Amniotic stem cell (primary cell): ENCODE measurements at places on chromosomes 16 and 17.

DNA sequence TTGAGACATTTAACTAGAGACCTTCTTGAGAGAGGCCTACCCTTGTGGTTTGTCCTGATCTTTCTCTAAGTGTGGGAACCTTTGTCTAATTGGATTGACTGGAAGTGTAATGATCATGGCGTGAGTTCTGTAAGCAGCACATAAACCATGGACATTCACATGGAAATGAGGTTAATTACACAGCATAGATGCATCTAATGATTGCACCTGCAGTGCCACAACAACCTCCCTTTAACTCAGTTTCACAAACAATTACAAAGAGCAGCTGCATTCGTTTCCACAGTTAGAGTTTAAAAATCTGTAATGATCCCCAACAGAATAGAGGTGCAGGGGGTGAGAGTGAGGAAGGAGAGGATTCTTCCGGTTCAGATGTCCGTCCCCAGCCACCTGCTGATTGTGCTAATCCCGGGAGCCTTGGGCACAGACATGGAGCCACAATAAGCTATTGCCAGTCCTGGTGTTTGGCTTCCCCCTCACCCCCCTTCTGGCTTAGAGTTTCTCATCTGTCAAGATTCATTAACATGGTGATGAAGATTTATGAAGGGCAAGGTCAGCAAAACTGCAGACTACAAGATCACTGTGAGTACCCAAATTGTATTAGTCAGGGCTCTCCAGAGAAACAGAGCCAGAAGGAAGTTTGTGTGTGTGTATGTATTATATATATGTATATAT lies 659.2 kb upstream of the SOX9 start:
- DNase-seq: no peak

- DNase-seq: no peak
These were observed 3.4 kb downstream of the LYRM1 start for GRCh38 chr16:20903899-20904506.

DNA sequence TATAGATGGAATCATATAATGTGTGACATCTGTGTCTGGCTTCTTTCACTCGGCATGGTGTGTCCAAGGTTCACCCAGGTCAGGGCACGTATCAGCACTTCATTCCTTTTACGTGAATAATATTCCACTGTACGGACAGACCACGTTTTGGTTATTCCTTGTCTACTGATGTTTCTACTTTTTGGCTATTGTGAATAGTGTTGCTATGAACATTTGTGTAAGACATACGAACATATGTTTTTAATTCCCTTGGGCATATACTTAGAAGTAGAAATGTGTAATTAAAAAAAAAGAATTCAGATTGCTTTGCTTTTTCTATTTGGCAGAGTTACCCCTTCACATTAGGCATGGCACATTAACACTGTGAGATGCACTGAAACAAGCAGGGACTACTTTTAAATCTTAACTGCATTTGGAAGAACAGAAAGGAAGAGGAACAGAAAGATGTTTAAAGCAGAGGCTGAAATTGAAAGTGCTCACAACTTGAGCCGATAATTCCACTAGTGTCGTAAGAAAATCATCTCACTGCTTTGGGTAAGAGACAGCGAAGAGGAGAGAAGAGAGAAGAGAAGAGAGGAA lies 105.3 kb downstream of the VPS53 start:
- DNase-seq: no peak

GRCh38 chr16:46836534-46837530 lies 5.9 kb upstream of the C16orf87 start:
- DNase-seq: no peak

DNA sequence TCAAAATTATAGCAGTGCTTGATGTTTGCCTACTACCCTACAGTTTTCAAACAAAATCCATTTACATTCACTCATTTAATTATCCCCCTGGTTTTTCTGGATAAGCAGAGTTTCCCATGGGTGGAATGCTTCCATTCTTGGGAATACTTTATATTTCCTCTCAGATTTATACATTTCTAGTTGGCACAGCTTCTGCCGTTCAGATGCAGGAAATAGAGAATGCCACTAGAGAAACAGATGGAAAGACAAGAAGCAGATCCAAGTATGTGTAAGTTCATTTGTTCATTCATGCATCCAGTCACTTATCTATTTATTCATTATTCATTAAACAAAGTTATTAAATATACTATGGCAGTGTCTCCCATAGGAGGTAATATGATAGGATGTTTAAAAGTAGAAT lies 65.0 kb upstream of the CACNG5 start:
- no peak for DNase-seq

DNA sequence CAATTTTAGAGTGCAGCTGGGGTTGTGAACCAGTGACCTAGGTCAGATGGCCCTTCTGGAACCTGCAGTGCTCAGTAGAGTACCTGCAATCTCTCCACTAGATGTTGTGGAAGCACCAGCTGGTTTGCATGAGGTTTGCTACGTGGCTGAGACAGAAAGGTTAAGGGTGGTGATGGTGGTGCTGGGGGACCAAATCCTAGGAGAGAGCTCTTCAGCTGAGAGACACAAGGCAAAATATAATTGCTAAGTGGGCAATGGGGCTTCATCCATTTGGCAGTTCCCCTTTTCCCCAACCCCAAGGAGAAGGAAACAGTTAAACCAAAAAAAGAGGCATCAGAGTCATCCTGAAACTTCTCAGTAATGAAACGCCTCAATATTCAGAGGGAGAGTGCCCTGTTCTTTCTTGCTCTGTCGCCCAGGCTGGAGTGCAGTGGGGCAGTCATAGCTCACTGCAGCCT lies 13.9 kb downstream of the ITPRIPL2 start:
- DNase-seq: no peak

DNA sequence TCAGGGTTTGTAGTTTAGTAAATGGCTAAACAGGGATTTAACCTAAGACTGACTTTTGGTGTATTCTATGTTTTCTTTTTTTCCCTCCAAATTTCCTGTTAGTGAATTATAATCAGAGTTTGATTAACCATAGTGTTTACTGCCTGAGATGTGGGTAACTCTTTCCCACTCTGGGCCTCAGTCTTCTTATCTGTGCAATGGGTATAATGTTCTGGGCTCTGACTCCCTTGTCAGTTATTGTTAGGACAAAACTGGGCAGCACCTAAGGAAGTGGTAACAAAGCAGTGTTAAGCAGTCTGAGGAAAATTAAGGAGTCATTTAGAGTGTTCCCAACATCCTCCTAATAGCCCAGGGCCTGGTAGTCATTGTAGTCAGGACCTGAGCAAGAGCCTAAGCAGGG lies 206.4 kb upstream of the N4BP1 start:
- no peak for DNase-seq

DNA sequence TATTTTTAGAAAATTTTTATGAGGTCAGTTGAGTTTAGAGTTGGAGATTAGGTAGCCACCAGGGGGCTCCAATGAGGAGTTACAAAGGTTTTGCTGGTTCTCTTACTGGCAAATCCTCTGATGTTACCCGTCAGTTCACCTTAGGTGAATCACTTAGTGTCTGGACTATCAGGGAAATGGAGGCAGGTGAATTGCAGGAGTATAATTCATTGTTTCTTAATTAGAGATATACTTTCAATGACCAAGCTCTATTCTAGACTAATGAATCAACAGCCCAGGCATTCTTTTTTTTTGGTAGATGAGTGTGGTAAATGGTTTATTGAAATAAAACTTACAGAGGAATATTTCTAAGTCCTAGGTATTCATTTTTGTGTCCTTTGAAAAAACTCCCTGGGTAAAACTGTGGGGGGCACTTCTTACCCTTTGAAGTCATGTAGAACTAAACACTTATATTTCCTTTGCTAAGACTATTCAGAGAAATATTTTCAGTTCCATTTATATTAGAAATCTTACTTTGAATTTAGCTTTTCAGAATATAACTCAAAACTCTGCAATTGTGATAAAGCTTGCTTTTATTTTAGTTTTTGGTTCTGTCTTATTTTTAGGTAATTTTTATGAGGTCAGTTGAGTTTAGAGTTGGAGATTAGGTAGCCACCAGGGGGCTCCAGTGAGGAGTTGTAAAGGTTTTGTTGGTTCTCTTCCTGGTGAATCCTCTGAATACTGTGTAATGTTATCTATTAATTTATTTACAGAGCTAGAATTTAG lies 17.7 kb downstream of the PSMD11 start:
- no peak for DNase-seq

DNA sequence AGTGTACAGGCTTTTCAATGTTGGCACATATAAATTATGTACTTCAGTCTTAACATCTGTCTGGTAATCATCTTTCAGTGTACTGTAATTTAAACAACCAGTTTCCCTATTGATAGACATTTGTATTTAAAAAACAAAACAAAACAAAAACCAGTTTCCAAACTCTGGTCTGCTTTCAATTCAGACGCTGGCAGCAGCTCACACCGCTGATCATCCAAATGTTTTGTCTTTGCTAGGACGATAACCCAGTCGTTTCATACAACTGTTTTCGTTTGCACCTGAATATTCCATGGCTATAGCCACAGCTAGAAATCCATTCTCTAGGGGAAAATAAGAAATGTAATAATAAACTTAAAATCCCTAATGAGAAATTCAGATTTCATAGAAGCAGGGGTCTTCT lies 47.8 kb downstream of the RBFOX1 start:
- no peak for DNase-seq

DNA sequence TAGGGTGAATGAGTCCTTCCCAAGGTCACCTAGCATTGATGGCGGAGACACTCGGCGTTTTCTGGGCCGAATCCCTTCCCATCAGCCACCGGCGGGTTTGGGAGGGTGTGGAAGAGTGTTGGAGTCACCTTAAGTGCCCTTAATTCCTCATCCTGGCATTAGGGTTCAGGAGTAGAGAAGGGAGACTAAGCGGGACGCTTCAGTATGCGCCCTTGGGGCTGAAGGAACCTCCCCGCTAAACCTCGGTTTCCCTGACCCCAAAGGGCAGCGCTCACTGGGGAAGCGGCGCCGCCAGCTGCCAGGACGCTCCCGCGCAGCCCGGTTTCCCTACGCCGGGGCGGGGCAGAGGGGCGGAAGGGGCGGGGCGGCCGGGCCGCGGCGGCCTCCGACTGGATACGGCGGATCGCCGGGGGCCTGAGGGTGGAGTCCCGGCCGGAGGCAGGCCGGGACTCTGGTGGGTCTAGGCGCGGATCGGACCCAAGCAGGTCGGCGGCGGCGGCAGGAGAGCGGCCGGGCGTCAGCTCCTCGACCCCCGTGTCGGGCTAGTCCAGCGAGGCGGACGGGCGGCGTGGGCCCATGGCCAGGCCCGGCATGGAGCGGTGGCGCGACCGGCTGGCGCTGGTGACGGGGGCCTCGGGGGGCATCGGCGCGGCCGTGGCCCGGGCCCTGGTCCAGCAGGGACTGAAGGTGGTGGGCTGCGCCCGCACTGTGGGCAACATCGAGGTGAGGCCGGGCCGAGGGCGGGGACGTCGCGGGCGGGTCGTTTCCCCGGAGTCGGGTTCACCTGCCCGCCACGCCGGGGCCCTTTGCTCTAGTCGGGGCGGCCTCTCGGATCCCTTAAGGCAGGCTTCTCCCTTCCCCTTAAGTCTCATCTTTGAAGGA lies at the start of gene DHRS11:
Gene DHRS11 (plus strand): TSS at position 446 of the 882 bp plus-strand sequence. CDS start 131 bp downstream, at position 577.
- DNase-seq: peak; percentile 59

DNA sequence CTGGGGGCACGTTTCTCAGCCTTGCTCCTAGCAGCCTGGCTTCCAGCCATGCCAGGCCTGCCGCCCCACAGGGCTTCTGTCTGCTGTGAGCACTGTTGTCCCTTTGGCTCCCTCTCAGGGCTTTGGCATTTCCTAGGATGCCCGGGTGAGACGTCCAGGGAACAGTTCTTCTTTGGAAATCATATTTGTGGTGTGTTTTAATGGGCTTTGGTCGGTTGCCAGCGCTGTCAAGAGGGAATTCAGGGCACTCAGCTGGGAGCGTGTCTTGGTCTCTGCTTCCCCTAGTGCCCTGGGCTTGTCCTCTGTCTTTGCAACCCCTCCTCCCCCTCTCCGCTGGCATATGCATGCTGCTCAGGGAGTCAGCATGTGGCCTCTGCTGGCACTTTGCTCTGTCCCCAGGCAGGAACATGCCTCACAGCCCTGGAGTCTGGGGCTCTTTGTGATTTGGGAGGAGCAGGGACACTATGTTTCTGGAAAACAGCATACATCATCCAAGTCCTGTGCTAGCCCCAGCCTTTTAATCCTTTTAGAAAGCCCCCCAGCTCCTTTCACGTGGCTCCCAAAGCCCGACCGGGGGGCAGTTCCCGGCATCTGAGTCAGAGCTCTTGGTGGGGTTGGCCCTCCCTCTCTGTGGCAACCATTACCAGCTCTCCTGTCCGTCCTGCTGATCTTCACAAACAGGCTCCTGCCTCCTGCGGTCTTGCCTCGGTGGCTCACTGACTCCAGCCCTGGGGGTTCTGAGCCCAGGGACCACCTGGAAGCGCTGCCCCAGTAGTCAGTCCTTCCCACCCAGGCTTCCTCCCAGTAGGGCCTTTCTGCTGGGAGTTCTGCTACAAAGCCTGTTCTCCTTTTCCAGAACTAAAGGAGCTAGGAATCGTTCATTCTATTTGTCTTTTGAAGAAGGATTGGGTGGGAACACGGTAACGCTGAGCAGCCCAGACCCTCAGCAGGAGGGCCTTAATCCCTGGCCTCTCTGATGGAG lies 26.7 kb downstream of the SAP30BP start:
- peak; percentile 84 for DNase-seq

DNA sequence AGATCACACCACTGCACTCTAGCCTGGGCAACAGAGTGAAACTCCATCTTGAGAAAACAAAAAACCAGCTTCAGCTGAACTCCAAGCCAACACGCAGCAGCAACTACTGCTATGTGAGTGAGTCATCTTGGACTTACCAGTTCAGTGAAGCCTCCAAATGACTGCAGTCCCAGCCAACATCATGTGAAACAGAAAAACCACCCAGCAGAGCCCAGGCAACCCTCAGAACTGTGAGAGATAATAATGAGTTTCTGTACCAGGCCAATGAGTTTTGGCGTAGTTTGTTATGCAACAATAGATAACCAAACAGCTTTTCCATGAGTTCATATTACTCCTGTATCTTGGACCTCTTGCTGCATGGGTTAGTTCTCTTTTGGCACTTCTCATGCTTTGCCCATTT lies 23.3 kb downstream of the PHF12 start:
- no peak for DNase-seq

DNA sequence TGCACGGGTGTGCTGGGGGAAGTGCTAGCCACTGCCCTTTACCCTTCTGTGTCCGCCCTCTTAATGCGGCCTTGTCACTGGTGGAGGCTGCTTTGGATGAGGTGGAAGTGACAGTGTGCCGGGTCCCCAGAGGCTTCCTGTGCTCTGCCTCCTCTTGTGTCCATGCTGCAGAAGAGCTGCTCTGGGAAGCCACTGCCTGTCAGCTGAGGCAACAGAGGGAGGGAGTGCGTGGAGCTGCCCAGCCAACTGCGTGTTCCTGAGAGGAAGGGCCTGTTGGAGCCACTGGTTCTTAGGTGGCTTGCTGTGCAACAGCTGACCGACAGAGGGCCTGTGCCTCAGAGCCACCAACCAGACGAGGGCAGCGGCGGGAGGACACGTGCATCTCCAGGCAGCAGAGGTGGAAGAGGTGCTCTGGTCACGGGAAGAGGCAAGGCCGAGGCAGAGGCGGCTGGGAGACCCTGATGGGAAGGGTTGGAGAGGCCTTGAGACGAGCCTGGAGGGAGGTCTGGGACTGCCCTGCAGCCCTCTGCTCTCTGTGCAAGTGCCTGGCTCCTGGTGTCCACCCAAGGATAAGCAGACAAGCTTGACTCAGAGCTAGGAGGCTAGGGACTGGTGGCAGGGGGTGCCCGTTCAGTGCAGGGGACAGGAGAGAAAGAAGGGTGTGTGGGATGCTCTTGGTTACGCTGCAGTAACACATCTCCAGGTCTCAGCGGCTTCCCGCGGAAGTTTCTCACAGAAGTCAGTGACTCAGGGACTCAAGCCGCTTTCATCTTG lies 25.4 kb downstream of the B9D1 start:
- no peak for DNase-seq

GRCh38 chr16:82395212-82395611 lies 225.2 kb upstream of the MPHOSPH6 start:
- DNase-seq: no peak

GRCh38 chr17:36597226-36597625 lies 4.2 kb upstream of the MRM1 start:
- DNase-seq: no peak

- DNase-seq: no peak
These were observed 170.3 kb downstream of the SLC39A11 start for GRCh38 chr17:72922219-72922618.
